ENCODE measurements at places on chromosomes 16 and 17.

GRCh38 chr17:2050300-2051060 is 4.4 kb upstream of the HIC1 start:
- DNase-seq = peak; percentile 44

DNA sequence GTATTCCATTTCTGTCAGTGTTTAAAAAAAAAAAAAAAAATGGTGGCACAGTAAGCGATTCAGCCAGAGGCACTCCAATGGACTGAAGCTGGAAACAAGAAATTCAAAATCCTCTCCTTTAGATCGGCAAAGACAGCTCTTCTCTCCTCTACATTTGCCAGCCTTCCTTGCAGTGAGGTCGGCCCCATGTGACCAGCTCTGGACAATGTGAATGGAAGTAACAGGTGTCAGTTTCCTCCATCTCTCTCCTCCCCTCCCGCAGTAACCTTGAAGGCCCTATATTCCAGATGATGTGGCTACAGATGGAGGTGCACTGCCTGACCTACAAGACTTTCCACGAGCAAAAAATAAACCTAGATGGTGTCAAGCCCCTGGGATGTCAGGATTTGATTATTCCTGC is 15.0 kb downstream of the CUEDC1 start:
- DNase-seq = no peak

GRCh38 chr16:20349615-20350014 is 2.9 kb downstream of the UMOD start:
- DNase-seq = no peak

DNA sequence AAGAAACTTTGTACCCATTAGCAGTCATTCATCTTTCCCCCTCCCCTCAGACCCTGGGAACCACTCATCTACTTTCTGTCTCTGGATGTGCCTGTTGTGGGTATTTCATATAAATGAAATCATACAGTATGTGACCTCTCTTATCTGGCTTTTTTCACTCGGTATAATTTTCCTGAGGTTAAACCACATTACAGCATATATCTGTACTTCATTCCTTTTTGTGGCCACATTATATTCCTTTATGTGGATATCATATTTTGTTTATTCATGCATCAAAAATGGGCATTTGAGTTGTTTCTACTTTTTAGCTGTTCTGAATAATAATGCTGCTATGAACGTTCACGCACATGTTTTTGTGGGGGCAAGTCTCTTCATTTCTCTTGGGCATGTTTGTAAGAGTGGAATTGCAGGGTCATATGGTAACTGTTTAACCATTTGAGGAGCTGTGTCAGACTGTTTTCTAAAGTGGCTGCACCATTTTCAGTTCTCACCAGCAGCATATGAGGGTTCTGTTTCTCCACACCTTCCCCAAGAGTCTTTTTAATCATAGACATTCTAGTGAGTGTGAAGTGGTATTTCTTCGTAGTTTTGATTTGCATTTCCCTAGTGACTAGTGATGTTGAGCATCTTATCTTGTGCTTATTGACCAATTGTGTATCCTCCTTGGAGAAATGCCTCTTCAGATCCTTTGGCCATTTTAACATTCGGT is 3.8 kb downstream of the SNX29 start:
- DNase-seq = no peak

DNA sequence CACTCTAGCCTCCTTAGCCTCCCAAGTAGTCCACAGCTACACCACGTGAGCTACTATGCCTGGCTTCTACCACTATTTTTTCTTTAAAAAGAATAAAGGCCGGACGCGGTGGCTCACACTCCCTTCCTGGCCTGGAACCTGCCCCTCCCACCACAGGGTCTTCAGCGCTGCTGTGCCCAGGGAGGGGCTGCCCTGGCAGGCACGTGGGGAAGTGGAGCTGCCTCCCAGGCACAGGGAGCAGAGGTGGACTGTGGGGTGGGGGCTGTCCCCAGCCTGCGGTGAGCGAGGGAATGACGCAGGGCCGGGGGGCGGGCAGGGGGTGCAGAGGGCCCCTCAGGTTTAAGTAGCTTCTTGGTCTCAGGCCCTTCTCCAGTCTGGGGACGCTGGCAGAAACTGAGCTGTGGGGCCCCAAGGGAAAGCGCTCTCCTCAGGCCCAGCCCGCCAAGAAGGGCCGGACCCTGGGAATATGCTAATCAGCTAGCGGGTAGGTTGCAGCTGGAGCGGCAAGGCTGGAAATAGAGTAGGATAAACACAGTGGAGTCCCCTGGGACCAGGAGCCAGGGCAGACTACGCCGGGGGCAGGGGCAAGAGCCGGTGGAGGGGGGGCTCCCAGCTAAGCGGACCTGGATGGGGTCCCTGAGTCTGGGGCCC is 46.8 kb downstream of the TIMM22 start:
- no peak for DNase-seq

DNA sequence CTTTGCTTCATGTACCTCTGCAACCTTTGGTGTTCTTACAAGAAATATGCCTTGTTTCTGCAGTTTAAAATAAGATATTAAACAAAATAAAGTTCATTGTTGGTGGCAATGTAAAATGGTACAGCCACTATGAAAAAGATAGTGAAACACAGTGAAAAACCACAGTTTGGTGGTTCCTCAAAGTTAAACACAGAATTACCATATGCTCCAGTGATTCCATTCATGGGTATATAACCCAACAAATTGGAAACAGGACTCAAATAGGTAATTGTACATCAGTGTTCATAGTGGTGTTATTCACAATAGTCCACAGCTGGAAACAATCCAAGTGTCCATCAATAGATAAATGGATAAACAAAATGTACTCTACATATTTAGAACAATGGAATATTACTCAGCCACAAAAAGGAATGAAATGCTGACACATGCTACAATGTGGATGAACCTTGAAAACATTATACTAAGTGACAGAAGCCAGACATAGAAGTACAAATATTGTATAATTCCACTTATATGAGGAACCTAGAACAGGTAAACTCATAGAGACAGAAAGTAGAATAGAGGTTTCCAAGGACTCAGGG is 49.2 kb downstream of the CUEDC1 start:
- no peak for DNase-seq

DNA sequence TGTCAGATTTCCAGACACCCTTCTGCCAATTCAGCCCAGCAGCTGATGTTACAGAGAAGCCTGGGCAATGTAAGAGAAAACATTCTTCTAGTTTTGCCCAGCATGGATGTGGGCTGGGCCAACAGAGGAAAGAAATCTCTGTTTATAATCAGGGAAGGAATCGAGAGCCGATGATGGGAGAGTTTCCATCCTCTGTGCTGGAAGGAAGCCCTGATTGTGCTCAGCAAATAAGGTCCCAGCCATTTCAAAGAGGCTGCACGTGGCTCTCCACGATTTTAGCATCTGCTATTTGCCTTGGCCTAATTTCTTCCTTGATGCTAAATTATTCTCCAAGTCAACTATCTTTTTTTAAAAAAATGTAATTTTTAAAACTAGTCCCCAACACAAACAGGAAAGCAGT is 70.0 kb downstream of the IRX6 start:
- no peak for DNase-seq

DNA sequence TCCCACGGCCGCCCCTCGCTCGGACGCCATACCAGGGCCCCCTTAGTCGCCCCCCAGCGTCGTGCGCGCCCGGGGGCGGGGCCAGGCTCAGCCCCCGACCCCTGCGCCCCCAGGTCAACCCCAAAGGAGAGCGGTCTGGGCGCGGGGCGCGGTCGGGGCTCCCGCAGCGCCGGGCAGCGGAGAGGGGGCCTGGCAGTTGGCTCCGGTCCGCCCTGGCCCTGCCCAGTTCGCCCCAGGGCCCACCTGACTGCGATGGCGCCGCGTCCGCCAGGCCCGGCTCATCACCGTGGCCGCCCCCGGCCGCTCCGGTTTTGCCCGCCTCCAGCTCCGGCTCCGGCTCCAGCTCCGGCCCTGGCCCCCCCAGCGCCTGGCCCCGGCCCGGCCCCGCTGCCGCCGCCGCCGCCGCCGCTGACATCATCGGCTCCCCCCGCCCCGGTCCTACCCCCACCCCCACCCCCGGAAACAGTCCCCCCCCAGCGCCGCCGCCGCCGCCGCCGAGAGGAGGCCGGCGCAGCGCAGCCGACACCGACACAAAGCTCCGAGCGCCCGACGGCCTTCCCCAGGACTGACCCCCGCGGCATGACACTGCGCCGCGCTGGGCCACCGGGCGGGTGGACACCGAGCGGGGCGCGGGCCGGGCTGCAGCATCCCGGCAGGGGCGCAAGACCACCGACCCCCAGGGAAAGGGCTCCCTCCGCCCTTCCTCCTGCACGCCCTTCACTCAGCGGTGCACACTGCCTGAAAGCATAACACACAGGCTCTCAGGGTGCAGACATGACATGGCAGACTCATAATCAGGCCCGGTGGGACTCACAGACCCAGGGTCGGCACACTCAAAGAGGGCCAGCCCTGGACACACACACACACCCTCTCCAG is at the start of gene ZBTB4:
TSS of gene ZBTB4 (minus strand) at position 419 of the 876 bp plus-strand sequence. CDS start 12,830 bp downstream, outside the sequence.
- DNase-seq = no peak

DNA sequence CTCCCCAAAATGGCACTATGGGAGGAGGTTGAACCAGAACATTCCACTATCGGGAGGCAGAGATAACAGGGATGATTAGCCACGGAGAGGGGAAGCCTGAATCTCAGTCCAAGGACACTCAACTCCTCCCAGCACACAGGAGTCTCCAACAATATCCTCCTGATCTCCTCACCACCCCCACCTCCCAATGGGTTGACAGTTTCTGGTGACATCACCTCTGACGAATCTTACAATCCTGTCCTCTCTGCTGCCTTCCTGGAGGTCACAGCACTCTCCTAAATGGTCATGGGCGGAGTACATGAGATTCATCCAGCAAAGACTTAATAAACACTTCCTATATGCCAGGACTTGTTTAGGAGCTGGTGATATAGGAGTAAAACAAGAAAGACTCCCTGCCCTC is 80.9 kb downstream of the SLC6A2 start:
- no peak for DNase-seq

DNA sequence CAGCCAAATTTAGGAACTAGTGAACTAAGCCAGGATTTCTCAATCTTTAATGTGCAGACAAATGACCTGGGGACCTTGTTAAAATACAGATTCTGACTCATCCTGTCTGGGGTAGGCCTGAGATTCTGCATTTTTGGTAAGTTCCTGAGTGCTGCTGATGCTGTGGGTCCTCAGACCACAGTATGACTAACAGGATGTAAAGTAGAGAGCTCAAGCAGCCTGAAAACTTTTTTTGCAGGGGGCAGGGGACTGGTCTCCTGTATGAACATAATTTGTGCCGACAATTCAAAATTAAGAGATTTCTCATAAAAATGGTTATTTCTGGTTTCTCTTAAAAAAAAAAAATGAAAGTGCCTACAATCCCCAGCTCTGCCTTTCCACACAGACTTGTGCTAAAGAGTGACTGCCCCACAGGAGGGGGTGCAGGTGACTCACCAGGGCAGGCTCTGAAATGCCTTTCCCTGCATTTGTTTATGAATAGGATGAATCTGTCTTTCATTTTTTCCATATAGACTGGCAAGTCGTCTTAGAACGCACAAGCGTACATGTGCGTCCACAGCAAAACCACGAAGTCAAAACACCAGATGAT is 271.5 kb downstream of the PHKB start:
- DNase-seq = no peak

DNA sequence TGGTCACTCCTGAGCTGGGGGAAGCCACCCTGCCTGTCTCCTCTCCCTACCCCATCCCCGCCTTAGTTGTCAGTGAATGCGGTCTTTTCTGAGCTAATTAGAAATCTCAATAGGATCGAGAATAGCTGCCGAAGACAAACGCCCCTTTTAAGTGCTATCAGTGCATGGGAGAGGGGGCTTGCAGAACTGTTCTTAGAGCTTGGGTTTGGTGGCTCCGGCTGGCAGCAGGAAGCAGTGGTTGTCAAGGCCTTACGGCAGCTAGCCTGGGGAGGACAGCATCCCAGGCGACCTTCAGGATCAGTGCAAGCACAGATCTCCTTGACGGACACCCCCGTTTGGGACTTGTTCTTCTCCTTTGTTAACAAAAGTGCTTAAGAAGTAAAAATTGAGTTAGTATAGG is 195.1 kb downstream of the CCDC182 start:
- DNase-seq = no peak

DNA sequence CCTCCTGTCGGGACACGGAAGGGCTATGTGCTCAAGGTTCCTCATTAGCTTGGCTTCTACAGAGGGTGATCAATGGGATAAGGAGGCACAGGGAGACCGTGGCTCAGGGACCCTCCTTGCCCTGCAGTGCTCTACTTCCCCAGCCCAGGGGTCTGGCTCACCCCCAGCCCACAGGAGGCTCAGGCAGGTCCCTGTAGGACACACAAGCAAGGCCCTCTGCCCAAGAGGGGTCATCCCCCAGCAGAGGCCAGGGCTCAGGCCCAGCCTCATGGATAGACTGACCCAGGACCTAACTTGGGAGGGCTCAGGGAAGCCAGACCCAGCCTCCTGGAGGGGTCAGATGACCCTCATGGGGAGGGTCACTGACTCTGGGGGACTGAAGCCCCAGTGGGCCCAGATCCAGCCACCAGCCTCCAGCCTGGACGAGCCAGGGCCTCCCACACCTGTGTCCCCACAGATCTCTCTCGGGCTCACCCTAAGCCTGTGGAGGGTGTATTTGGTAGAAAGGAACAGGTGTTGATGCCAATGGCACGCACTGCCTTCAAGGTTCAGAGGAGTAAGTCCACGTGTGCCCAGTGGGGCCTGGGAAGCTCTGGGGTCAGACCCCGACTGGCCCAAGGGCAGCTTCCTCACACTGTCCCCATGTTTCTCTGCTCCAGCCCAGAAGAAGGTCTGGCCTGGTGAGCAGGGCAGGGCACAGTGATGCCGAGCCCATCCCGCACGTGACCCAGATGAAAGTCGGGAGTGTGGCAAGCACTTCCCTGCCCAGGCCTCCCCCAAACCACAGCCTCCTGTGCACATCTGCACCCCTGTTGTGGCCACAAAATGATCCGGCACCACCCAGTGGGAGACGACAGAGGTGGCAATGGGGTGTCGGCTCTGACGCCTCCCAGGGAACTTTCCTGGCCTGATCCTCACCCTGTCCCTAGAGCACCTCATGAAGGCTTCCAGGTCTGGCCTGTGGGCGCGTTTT is 10.9 kb upstream of the KRTAP17-1 start:
- DNase-seq = no peak

GRCh38 chr16:71746442-71747046 is 22.0 kb upstream of the PHLPP2 start:
- peak; percentile 1 for DNase-seq

DNA sequence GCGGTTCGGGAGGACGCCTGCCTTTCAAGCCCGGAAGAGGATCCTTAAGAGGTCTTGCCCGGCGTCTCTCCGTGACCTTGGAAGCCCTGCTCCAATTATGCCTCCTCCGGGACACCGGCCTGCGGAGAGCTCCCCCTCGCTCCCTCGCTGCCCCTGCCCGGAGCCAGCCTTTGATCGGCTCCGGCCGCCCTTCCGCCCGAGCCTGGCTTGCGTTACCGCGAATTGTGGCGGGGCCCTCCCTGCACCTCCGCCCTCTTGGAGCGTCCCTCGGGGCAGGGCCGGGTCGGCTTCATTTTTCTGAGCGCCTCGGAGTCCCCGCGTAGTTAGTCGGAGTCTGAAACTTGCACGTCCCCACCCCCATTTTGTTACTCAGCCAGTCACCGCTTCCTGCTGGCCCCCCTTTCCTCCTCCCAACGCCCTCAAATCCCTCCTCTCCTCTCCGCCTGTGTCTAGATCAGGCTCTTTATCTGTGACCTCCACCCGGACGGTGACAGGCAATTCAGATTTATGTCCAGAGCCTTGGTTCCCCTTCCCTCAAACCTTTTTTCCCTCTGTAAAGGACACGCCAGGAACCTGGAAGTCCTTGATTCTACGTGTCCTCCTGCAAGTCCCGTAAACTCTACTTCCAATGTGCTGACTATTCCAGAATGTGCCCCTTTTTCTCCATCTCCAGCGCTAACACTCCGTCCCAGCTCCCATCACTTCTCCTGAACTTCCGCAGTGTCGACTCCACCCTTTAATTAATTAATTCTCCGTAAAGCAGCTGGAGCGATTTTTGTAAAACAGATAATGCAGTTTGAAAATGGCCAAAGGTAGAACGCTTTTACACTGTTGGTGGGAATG is 569 bp upstream of the RABEP2 start:
- no peak for DNase-seq

Measured in NCI-H187 (cell line).